ENCODE measurements at places on chromosomes 12 and 14.
A peak's percentile ranks its signal among the peaks of the same experiment; 100 is the strongest.

GRCh38 chr14:90658541-90658967, 157.7 kb downstream of the TTC7B start:
- no peak for DNase-seq

- no peak for DNase-seq
These were observed 119.9 kb downstream of the CACNA1C start for GRCh38 chr12:2172491-2173214.

- DNase-seq: no peak
These were observed 149.4 kb downstream of the METTL25 start for GRCh38 chr12:82507686-82508085.

- DNase-seq: peak; percentile 47
These were observed 169.9 kb upstream of the HIF1A start for GRCh38 chr14:61525293-61526011.

- peak; percentile 31 for DNase-seq
These were observed 61.9 kb upstream of the MAX start for GRCh38 chr14:65164068-65164824.

DNA sequence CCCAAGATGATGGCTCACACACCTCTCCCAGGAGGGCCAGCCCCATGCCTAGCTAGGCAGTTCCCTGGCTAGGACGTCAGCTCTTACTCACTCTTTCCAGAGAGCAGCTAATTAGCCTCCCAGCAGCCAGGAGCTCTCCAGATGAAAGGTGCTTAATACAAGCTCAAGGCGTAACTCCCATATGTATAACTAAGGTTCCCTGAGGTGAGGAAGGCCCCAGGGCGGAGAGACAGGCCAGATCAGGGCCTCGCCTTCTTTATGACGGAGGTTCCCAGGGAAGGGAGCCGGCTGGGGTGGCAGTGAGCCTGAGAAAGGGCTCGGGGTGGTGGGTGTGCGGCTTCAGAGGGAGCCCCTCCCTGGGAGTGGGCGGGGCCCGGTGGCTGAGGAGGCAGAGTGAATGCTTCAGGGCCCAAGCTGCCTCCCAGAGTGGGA, 26.4 kb upstream of the ZFP36L1 start:
- no peak for DNase-seq

GRCh38 chr12:122350141-122350848, 72.2 kb downstream of the CLIP1 start:
- peak; percentile 39 for DNase-seq

DNA sequence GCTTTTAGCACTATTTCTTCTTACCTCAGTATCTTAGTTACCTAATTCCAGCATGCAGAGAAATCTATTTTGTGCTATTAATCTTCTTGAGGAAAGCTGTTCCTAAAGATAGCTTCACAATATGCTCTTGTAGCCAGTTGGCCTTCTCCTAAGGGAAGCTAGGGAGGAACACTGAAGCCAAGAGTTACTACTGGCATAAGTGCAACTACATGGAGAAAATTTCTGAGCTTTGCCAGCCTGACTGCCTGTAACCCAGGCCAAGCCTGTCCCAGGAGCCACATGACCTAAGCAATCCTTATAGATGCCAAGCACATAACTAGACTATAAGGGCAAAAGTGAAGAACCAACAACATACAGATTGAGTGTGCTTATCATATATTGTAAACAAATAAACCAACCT, 890.2 kb downstream of the FLRT2 start:
- no peak for DNase-seq

GRCh38 chr12:90257927-90258624, 549.4 kb upstream of the ATP2B1 start:
- no peak for DNase-seq

GRCh38 chr12:2337031-2338010, 284.5 kb downstream of the CACNA1C start:
- no peak for DNase-seq

- no peak for DNase-seq
These were observed 82.0 kb downstream of the DNAH10 start for GRCh38 chr12:123843912-123844748.

GRCh38 chr12:93370947-93371346, 6.8 kb upstream of the NUDT4 start:
- no peak for DNase-seq

DNA sequence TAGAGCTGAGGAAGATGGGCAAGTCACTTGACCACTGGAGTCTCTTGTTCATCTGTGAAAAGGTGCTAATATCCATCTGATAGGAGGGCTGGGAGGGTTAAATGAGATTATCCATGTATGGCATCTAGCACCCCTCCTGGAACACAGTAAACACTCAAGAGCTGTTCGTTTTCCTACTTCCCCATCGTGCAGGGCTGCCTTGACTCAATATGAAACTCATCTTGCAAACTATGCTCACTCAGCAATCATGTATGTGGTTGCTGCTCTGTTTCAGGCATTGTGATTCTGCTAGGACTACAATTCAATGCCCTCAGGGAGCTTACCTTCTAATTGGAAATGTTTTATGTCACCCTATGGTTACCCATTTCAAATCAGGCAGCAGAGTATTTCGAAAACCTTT, 395.6 kb downstream of the BCAT1 start:
- no peak for DNase-seq

GRCh38 chr12:89650239-89650638, 58.4 kb downstream of the ATP2B1 start:
- no peak for DNase-seq

DNA sequence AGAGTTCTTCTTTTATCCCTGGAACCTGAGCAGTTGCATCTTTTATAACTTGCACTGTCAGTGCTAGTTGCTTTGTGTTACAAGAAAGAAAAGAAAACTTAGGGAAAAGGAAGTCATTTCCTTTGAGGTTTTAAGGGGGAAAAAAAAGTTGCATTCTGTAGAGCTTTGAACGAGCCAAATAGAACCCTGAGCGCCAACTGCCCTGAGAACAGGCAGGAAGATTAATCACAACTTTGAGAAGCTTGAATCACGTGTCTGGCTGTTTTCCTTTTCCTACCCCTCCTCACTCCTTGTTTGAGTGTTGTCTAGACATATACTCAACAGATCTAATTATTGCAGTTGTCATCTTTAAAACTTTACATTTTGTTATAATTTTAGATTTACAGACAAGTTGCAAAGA, 12.5 kb downstream of the PCNX1 start:
- DNase-seq: no peak

GRCh38 chr12:87120440-87120839, 864.2 kb upstream of the MGAT4C start:
- peak; percentile 40 for DNase-seq

- peak; percentile 31 for DNase-seq
These were observed 19.4 kb downstream of the ABCB9 start for GRCh38 chr12:122946690-122947341.

- no peak for DNase-seq
These were observed 1325.1 kb downstream of the SLC16A7 start for GRCh38 chr12:60920841-60921495.

- peak; percentile 58 for DNase-seq
These were observed 3.7 kb downstream of the HOXC9 start for GRCh38 chr12:54003625-54004024.

GRCh38 chr12:91793676-91794075, 352.0 kb downstream of the BTG1 start:
- no peak for DNase-seq

GRCh38 chr14:68735856-68736255, 57.0 kb downstream of the ZFP36L1 start:
- DNase-seq: no peak

GRCh38 chr12:56338308-56339157, at the start of gene IL23A:
TSS of gene IL23A (plus strand) at chr12:56338884. CDS start at chr12:56339045, 161 bp downstream.
- DNase-seq: no peak

GRCh38 chr12:88471331-88472045, 108.8 kb downstream of the KITLG start:
- no peak for DNase-seq

GRCh38 chr12:113221997-113222729, 899 bp downstream of the TPCN1 start:
- DNase-seq: no peak

- no peak for DNase-seq
These were observed 32.9 kb downstream of the NIN start for GRCh38 chr14:50798048-50798421.

GRCh38 chr12:12384571-12385340, 27.9 kb downstream of the BORCS5 start:
- DNase-seq: no peak

Data from BE2C (cell line).